ENCODE measurements at places on chromosomes 3 and 15. TPM values are rescaled to one million over a fixed set of nuclear protein-coding genes. Genes with fewer than 3 reads are reported as not detected.

ZNF80 gene
- 2.4 TPM for total RNA-seq

GRCh38 chr15:60975218-60975617 lies 253.9 kb downstream of the RORA start:
- DNase-seq, result peak; percentile 16

DNA sequence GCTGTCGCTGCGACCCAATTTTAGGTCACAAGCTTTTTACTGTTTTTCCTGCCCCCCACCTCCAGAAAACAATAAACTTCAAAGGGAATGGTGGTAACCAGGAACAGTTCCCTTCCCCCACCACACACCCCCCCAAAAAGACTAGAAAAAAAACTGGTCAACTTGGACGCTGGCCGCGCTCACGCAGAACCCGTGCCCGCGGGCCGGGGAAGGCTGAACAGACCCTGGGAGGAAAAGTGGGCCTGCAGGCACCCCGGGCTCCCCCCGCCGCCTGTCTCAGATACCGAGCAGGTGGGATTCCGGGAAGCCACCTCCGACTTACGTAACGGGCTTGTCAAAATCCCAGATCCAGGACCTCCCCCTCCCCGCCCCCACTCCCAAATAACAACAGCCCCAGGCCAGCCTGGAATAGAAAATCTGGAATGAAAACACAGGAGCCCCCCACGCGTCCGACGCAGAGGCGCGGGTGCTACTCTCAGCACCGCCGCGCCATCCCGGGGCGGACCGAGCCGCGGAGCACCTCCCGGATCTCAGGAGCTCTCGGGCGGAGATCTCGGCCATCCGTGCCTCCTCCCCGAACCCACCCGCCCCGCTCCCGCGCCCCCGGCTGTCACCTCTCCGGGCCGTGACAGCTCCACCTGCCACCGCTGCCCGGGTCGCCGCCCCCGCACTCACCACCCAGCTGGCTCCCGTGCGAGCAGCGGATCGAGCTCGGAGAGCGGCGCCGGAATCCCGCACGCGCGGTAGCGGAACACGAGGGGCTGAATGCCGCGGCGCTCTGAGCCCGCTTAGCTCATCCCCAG lies 557 bp downstream of the DENND4A start:
- DNase-seq, result peak; percentile 61

DNA sequence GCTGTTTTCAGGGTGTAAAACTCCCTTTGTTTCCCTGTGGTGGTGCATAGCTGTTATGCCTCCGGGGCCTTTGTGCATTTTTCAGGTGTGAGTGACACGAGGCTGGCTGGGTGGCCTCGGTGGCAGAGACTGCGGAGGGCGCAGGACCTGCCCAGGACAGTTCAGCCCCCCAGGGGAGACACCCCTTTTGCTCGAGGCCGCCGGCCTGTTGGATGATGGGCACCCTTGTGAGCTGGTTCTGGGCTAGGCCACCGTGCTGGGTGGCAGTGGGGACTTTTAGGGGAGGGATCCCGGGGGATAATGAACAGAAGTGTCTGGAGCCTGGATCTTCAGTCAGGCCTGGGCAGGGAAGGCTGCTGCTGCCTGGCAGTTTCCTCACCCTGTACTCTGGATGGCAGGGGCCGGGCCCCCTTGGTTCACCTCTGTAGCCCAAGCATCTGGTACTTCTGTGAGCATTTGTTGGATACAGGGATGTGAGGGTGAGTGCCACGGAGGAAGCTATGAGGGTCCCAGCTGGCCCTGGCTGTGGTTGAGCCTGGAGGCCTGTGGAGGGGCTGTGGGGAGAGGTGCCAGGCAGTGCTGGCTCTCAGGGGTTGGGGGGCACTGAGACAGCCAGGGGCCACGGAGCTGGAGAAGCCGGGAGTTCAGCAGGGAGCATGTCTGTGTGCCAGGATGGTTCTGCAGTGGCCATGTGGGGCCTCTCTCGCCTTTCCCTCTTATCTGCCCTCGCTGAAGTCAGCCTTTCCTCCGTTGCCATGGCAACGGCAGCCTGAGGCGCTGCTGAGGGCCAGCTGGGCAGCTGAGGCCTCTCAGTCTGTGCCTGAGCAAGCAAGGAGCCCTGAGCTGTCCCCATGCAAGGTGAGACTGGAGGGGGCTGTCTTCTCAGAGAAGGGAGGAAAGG lies 49.0 kb downstream of the KY start:
- peak; percentile 80 for DNase-seq

Measured in umbilical cord (tissue), 2 donors.